Activated CD4-positive, alpha-beta T cell treated with anti-CD3 and anti-CD28 coated beads, Interleukin-2, amount 50 U/mL, for 48 hours (primary cell): ENCODE measurements at places on chromosomes 3 and 15.

- DNase-seq, result no peak
These were observed 5.2 kb downstream of the APOD start for GRCh38 chr3:195578565-195578964.

GRCh38 chr15:48500595-48500994, 144.9 kb downstream of the FBN1 start:
- no peak for DNase-seq

DNA sequence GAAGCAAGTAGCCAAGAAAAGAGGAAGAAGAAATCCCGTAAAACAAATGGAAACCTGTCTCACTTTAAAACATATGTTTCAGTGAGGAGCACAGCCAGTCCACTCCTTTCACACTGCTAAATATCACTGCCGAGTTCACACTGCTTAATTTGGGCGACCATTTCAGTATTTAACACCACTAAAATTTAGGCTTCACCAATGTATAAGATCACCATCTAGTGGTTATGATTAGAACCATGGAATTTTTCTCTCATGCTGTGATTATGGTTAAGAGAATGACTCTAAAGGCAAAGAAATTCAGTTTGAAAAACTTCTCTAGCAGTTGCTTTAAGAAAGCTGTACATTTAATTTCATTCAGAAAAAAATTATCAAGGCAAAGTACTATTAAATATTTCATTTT, 16.6 kb downstream of the SLC4A7 start:
- DNase-seq, result no peak

DNA sequence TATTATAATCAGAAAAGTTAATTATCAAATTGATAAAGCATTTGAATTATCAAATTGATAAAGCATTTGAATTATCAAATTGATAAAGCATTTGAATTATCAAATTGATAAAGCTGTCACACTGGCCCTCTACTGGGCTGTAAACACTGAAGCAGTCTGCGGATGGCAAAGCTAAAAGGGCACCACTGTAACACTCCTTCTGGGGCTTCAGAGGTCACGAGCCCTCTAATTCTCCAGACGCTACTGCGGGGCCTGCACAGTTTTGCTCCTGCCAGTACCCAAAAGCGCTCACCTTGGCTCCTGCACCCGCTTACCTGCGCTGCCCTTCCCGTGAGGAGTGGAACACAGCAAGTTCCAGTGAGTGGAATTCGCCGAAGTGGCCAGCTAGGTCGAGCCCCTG, 409.0 kb upstream of the KCNMB2 start:
- DNase-seq, result no peak

DNA sequence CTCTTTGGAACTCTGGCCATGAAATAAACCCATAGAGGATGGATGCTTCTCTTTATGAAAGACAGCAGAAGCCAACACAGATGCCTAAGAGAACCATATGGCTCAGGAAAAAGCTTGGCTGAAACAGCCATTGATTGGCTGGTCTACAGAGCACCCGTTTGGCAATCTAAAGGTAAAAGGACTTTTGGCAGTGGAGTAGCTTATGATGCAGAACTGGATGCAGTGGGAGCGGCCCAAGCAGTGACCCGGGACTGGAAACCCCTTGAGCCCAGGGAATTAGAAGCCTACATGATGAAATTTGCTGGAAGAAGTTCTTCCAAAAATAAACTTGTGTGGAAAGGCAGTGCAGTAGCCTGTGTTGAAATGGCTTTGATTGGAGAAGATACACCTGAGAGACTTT, 360.2 kb downstream of the NR2F2 start:
- no peak for DNase-seq

DNA sequence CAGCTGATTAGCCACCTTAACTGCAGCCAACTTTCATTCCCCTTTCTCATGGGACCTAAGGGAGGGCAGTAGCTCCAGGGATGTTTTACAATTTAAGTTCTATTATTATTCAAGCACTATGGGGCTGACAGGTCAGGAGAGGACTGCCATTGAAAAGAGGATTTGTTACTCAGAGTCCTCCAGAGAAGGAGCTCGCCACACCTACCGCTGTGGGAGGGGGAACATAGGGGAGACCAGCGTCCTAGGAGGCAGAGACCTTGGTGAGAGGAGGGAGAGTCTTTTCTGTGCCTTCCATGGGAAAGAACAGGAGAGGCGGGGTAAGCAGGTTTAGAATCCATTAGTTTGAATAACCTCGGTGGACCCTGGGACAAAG, 14.4 kb downstream of the ATP10A start:
- no peak for DNase-seq

GRCh38 chr3:160671995-160672394, 5.0 kb upstream of the ARL14 start:
- no peak for DNase-seq

DNA sequence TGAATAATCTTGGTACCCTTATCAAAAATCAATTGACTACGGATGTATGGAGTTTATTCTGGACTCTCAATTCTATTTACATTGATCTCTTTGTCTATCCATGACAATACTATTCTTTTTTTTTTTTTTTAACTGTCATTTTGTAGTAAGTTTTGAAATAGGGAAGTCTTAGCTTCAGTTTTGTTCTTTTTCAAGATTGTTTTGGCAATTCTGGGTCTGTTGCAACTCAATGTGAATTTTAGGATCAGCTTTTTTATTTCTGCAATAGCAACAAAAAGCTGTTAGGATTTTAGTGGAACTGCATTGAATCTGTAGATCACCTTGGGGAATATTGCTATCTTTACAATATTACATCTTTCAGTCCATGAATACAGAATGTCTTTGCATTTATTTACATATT, 21.4 kb downstream of the BTLA start:
- DNase-seq, result no peak

- DNase-seq, result no peak
These were observed 2.2 kb upstream of the RHCG start for GRCh38 chr15:89498574-89498906.

GRCh38 chr3:106124818-106125217, 256.0 kb upstream of the CBLB start:
- no peak for DNase-seq

- DNase-seq, result no peak
These were observed 42.3 kb downstream of the CGNL1 start for GRCh38 chr15:57418635-57419034.

DNA sequence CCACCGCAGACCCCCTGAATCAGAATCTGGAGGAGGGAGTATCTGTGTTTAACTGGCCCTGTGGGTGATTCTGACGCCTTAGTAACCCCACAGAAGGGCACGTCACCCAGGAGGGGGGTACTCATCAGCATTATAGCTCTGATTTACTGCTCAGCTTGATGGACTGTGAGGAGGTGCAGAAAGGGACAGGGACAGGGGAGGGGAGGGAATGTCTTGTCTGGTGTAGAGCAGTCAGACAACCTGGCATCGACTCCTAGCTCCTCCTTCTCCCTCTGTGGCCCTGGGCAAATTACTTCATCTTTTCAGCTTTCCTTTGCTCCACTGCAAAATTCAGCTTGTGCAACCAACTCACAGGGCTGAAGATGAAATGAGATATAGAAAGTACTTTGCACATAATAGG, 42.3 kb upstream of the GLCE start:
- DNase-seq, result no peak

DNA sequence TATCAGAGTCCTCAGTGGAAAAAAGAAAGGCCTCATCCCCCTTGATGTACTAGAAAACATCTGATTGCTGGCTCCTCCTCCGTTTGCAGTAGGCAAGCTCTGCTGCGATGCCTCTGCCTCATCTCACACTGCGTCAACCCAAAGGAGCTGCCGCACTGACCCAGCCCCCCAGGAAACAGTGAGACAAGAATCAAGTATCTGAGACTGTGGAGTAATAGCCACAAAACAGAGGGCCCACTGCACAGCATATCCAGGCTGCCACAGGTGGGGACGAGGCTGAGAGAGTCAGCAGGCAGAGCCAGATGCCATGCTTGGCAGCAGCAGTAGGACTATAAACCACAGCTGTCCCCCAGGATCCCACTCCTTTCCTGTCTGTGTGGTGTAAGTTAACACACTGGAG, 165.9 kb downstream of the STAC start:
- DNase-seq, result no peak

DNA sequence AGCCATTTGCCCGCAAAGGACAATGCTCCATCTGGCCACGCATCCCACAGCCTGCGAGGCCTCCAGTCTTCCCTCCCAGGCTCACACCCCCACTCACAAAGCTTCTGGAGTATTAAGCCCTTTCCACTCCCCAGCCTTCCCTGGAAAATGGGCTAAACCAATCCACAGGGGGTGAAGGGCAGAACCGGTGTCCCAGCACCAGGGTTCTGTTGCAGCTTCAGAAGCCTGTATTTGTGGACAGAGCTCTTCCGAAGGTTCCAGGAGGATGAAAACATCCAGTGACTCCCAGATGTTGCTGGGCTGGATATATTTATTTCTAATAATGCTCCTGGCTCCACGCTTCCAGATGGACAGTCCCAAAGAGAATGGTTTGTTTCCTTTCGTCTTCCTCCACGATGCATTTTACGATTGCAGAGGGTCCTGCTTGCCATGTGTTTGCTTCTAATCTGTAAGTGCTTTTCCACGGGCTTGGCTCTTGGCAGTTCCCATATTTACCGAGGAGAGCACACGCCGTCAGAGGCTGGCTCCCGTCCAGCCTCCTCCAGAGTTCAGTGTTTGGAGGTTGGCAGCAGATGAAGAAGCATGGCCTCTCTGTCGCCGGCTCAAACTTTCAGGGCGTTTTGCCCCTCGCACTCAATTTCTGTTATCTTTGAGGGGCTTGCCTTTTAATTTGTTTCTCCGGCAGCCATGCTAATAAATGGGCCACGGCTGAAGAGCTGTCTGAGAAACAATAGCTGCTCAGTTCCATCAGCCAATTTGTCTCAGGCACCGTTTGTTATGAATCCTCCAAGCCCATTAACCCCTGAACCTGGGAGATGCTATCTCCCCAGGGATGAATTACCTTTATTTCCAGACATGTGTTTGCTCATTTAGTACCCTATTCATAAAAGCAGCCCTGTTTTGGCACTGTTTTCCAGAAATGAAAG, 367.9 kb upstream of the PROK2 start:
- no peak for DNase-seq

- DNase-seq, result no peak
These were observed 54.7 kb downstream of the ETV5 start for GRCh38 chr3:186053954-186054791.

GRCh38 chr3:153443961-153444360, 281.9 kb downstream of the RAP2B start:
- no peak for DNase-seq

GRCh38 chr3:129938140-129938930, 36.2 kb upstream of the TRH start:
- DNase-seq, result no peak

DNA sequence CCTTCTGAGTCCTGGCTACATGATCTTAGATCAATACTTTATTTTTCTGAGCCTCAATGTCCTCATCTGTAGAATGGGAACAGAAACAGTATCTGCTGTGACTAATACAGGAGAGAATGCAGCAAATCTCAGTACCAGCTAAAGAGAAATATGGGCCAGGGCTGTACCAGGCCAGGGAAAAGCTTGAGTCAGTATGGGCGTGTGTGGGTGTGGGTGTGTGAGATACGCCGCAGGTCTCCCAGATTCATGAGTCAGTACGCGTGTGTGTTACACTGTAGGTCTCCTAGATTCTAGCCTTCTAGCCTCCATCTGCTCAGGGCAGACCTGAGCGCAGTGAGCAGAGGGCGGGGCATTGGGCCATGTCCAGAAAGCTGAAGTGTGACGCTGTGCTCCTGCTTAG, 15.2 kb downstream of the GNAI2 start:
- DNase-seq, result peak; percentile 68

GRCh38 chr3:179450901-179451264, 387 bp downstream of the GNB4 start:
- no peak for DNase-seq

DNA sequence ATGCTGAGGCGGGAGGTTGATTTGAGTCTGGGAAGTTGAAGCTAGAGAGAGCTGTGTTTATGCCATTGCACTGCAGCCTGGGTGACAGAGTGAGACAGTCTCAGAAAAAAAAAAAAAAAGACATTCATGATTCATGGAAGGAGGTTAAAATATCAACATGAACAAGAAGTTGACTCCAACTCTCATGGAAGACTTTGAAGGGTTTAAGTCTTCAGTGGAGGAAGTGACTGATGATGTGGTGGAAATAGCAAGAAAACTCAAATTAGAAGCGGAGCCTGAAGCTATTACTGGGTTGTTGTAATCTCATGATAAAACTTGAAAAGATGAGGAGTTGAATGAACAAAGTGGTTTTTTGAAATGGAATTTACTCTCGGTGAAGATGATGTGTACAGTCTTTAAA, 491.8 kb downstream of the SQOR start:
- no peak for DNase-seq

DNA sequence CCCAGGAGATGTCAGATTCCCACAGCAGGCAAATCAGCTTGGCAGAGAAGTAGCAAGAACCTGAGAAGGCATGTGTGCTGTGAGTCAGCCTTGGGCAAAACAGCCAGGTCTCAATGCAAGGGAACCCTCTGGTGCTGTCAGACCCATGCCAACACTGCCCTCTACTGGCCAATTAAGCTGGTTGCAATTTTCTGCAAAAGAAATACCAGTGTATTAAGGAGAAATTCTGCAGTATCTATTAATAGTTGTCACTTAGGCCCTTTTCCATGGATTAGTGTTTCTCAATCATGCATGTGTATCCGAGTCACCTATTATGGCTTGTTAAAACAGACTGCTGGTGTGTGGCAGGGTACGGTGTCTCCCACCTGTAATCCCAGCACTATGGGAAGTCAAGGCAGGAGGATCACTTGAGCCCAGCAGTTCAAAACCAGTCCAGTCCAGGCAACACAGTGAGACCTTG, 26.2 kb downstream of the MAP4 start:
- peak; percentile 65 for DNase-seq

- no peak for DNase-seq
These were observed 44.0 kb downstream of the ADAMTS17 start for GRCh38 chr15:100297812-100298211.

DNA sequence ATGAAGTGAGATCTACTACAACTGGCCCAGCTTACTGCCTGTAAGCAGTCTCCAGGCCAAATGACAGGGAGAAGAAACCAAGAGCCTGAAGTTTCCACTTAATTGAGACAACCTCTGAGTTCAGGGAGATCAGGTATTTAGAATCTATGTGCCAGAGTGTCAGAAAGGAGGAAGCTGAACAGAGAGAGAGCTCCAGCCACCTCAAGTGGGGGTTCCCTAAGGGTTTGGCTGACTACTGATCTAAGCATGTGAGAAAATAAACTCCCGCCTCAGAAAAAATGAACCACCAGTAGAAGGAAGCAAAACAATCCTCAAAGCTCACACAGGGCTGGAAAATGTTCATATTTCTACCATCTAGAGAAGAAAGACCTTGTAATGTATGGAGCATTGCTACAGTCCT, 25.0 kb downstream of the ADAM10 start:
- DNase-seq, result no peak

DNA sequence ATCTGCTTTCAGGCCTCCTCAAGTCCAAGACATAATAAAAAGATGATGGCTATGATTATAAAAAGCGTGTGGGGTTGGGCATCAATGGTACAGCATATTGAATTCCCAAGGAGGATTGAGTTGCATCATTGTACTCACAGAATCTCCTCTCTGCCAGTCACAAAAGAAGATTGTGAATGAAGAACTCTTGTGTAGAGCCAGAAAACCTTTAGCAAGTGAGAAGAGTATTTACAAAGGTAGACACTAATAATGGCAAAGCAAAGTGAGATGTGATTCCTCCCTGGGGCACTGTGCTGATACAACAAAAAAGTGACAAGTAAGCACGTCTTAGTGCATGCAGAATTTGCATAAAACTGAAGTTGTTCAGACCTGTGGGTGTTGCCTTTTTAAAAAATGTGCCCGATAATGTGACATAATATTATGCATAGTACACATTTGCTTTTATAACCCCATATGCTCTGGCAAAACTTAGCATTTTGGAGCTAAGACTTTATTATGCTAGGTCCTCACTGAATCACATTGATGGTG, 291.2 kb upstream of the TBC1D5 start:
- DNase-seq, result no peak

GRCh38 chr3:194103505-194103904, 32.4 kb upstream of the HES1 start:
- DNase-seq, result no peak
